ENCODE measurements at places on chromosomes 3 and 15.

DNA sequence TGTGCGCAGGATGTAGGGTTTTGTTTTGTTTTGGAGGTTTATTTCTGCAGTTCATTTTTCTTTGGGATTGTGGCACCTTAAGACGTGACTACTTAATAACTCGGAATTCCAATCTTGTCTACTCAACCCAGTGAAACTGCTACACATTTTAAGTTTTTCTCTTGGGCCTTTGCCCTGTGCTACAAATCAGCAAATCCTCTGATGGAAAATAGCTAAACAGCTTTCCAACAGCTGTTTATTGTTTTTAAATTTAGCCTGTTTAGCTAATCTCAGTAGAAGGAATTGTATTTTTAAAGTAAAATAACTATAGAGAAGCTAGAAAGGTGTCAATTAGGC is 48.4 kb downstream of the OPA1 start:
- DNase-seq = no peak

DNA sequence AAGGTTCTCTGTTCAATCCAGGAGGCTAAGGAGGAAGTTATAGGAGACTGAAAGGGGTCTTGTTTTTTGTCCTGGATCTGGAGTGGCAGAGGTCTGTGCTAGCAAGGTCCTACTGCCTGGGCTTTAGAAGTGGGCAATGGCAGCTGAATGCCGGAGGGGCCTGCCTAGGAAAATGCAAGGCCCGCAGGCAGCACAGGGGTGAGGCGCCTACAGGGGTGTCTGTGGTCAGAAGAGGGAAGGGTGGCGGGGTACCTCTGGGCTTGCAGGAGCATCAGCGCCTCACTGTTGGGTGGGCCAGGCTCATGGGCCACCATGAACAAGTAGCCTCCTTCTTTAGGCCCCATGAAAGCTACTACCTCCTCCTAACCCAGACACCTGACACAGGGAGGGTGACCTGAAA is 175.4 kb downstream of the PEX5L start:
- no peak for DNase-seq

GRCh38 chr15:77543159-77543882 is 89.4 kb downstream of the LINGO1 start:
- DNase-seq = peak; percentile 11

GRCh38 chr3:99407257-99407656 is 231.1 kb upstream of the COL8A1 start:
- DNase-seq = no peak

DNA sequence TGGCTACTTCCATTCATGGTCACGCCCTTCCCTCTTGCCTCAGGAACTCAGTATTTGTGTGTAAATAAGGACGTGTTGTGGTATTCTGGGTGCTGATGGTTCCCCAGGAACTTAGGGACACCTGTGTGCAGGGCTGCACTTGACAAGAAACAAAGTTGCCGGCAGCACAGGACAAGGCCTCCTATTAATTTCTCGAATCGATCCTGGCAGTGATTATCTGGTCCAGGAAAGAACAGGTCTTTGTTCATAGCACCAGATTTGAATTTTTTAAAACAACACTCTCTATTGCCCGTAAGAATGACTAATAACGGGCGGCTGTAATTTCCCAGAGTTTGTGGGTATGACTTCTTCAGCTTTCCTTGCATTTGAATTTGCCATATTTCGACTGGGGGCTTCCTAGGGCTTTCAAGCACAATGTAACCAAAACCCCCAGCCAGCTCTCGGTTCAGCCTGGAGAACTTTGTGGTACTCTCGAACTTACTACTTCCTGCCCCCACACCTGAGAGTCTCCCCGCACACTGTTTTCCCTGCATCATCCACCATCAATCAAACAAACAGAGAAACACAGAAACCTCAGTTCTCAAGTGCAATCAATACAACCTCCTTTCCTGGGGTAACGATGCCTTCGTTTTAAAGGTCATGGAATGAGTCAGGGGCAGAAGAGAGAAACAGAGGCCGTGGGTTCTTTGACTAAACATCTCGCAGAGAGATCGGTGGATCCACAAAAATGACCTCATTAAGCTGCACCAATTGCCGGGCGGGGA is 241.7 kb upstream of the ICE2 start:
- no peak for DNase-seq

DNA sequence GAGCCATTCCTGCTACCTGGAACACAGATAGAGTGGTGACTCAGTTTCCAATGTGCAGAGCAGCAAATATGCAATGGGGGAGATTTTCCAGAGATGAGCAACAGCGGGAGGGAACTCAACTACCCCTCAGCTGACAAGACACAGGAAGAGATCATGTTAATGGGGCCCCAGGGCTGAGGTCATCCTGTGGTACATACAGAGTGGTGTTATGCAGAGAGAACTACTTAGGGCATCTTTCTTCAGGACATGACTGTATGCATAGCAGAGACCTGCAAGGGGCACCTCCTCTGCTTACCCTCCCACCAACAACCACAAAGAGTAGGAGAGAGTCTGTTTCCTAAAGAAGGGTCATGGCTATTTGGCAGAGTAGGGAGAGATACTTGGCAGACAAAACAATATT is 6.8 kb upstream of the TBC1D5 start:
- no peak for DNase-seq

DNA sequence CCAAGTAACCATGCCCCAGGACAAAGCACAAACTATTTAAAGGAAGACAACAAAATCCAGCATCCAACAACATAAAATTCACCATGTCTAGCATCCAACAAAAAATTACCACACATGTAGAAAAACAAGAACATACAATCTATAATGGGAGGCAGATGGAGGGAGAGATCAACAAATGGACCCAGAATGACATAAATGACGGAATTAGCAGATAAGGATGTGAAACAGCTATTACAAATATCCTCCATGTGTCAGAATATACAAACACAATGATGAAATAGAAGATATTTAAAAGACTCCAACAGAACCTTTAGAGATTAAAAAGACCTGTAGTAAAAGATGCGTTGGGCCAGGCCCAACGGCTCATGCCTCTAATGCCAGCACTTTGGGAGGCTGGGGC is 10.8 kb downstream of the LYSMD4 start:
- DNase-seq = no peak

DNA sequence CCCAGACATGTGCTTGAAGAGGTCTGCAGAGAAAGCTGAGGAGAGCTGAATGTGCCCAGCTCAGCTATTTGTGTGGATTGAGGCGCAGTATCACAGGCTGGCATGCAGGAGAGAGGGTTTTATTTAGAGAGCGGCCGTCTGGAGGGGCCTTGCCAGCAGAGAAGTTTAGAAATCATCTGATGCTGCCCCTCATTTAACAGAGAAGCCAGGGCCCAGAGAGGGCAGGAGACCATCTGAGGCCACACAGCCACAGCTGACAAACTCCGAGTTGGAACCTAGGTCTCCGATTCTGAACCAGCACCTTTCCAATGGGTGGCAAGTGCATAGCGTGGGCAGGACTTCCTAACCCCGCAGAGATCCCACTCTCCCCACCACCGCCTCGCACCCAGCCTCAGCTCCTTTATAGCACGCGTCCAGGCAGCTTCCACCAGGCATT is 101.0 kb downstream of the LSM3 start:
- no peak for DNase-seq

- DNase-seq = no peak
Measured at GRCh38 chr3:58490860-58491501, 915 bp upstream of the KCTD6 start.

- DNase-seq = no peak
Measured at GRCh38 chr3:38203690-38204089, 38.4 kb downstream of the OXSR1 start.

DNA sequence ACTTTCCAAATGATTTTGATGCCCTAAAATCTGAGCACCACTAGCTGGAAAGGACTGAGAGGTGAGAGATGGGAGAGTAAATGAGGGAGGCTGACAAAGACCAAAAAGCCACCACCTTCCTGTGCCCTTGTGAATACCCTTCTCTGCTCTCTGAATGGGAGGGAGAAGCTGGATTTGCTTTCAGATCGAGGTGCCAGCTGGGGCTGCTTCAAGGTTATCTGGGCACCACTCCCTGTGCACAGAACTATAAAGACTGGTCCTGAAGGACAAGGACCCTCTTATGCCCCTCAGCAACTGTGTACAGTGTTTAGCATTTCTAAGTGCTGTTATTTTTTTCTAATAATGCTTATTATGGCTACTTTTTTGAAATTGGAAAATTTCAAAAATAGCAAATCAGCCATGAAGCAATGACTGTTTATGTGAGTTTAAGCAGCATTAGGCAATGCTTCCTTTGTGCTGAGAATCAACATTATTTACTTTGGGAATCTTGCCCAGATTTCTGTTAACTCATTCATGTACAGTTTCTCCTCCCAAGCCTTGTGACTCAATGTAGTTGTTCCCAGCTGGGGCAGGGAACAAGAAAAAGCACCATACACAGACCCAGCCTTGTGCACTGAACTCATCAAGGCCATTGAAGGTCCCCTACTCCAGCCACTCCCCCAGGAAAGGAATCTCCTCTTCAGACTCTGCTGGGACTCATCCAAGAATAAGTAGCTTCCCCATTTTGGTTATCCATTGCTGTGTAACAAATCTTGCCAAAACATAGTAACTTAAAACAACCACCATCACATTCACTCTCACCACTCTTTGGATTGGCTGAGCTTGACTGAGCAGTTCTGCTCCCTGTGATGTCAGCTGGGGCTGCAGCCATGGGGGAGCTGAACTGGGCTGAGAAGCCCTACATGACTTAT is 37.3 kb upstream of the CDV3 start:
- DNase-seq = no peak

- no peak for DNase-seq
Measured at GRCh38 chr3:71930056-71930991, 145.4 kb upstream of the PROK2 start.

- no peak for DNase-seq
Measured at GRCh38 chr3:134803051-134803505, 8.0 kb downstream of the EPHB1 start.

DNA sequence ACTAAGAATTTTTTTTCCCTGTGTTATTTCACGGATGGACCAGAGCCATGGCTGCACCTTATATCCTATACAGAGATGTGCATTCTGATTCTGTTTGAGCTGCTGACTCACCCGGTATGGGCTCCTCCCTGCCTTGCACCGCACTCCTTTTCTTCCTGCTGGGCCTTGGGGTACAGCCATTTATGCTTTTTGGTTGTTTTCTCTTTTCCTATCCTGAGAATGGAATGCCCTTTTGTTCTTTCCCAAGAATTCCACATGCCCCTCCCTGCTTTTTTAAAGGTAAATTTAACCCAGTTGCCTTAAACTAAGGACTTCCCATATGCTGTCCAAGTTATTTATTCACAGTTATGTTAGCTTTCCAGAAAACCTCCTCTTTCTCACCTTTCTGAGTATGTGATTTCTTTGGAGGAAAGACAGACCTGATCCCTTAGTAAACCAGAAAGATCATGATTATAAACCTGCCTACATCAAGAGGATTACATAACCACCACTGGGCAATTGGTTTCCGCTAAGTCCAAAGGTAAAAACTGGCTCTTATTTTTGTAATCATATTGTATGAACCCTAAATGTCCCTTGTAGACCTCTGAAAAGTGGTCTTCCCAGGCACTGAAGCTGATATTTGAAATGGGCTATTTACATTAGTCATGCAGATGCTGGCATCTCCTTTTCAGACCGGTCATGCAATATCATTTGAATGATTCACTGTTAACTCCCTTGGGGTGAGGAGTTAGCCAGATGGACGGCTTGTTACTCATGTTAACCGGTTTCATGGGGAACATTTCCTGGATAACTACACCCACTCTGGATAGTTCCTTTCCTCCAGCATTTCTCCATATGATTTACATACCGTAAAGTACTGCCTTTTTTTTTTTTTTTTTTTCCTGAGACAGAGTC is 45.5 kb downstream of the TMOD3 start:
- no peak for DNase-seq

DNA sequence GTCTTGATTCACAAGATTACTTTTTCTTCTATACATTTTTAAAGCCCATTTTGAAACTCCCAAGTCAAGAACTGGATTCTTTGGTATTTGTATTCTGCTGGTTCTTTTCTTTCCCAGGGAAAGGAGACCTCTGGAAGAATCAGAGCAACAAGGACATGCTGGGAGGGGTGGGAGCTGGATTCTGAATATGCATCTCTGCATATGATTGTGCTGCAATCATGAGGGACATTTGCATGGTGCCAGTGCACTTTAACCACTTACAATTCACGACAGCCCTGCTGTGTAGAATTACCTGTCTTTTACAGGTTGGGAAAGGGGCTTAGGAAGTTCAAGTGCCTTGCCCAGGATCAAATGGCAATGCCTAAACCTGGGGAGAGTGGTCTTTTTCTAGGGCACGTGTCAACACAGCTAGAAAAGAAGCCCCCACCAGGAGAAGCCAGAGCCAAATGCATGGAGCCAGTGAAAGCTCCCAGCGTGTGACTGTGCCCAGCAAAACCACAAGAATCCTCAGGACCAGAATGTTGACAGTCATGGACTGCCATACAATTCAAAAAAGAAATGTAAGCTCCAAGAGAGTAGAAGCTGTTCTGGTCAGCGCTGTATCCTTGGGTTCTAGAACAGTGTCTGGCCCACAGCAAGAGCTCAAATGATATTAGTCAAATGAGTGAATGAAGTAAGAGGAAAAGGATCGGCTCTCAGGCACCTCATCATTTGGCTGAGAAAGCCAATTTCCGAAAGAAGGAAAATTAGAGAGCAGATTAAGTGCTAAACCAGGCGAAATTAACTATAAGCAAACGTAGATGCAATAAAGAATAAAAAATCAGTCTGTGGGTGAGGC is 84.5 kb upstream of the MEF2A start:
- no peak for DNase-seq

DNA sequence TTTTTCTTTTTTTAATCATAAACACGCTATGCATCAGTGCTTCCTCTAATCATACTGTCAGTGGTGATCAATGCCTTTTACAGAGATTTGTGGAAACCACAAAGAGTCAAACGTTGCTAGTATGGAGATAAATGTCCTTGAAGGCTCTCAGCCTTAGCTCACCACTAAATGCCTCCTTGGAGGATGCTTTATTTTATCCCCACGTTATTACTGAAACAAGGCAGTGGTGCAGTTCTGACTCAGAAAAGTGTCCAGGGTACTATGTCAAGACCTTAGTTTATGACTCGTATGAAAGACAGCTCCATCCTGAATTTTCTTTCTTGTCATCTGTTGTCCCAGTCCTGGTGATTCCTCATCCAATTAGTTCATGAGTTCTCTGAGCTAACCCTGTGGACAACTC is 1146.7 kb downstream of the IGSF11 start:
- no peak for DNase-seq

DNA sequence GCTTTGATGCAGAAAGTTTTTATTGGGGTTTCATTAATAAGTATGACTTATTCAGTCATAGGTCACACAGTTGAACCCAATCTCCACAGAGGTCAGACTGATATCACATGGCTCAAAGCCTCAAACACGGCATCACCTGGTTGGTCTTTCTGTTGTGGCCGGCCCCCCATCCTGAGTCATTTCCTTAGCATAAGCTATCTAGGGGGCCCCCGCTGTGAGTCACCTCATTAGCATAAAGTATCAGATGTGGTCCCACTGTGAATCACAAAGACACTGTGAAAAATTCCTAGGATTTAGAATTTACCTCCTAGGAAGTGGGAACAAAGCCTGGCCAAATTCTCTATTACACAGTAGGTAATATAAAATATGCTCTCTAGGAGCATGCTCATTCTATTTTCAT is 502.2 kb downstream of the PYDC2 start:
- no peak for DNase-seq

GRCh38 chr3:157789162-157789561 is 285.9 kb upstream of the VEPH1 start:
- no peak for DNase-seq

Measured in NCI-H2029 treated with DMSO at 0.1 percent for 48 hours (cell line).